ENCODE measurements at places on chromosomes 3 and 15.

GRCh38 chr3:75262661-75263060 is 401.5 kb upstream of the FRG2C start:
- DNase-seq, result no peak

GRCh38 chr15:57216288-57216687 is 160.0 kb upstream of the CGNL1 start:
- DNase-seq, result no peak

DNA sequence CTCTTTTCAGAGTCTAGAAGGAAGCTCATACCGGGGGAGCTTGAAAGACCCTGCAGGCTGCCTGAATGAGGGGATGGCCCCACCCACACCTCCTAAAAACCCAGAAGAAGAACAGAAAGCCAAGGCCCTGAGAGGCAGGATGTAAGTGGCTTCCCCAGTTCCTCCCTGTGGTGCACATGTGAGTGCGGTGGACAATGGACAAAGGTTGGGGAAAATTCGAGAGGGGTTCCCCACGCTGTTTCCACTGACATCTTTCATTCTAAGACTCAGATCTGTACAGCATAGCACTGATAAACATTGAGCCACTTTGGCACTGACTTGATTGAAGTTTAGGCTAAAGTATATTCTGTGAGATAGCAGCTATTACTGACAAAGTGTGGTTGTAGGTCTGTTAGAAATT is 79.5 kb upstream of the UMPS start:
- DNase-seq, result no peak

GRCh38 chr15:50124631-50125030 is 5.6 kb upstream of the ATP8B4 start:
- no peak for DNase-seq

DNA sequence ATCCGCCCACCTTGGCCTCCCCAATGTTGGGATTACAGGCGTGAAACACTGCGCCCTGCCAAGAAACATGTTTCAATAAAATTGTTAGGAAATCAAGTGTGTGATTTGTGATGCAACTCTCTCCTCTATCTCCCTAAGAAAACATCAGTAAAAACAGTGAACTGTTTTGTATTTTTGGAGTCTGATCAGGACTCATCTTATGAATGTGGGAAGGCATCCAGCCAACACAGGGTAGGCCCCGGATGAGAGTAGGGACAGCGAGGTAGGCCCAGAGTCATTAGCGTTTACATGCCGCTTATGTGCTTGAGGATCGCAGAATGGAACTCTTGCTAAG is 884 bp upstream of the GLYCTK start:
- DNase-seq, result no peak

GRCh38 chr15:67082007-67082536 is 16.7 kb downstream of the SMAD3 start:
- DNase-seq, result no peak

DNA sequence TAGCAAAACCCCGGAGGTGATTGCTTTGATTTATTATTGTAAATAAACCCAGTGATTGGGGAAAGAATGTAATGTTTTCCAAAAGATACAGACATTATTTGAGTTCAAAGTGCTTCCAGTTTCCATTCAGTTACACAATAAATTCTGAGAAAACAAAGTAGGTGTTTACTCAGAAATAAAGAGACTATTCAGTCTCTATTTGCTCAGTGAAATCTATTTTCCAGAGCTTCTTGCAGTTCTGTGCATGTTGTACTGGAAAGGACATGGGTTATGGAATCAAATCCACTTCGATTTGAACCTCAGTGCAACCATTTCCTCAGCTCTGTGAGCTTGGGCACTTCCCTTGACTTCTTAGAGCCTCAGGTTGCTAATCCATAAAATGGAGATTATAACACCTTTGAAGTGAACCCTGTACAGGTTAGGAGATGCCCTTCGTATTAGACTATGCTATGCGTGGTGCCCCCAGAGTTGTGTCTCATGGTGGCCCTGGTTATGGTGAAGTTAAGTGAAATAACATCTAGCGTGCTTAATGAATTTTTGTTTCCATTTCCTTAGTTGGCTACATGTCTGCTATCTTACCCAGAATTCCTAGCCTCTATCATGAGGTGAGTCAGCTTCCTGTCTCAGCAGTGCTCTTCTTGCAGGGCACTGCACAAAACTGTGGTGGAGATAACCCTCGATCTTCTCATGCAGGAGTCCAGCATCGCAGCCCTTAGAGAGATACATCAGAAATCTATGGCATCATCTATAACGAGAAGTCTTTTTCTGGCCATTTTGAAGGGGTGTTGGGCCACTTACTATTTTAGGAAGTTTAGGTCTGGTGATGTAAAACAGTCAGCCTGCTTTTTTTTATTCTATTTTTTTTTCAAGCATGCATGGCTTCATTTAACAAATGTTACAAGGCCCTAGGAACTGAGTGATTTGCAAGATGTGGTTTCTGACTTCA is 97.7 kb downstream of the RPL39L start:
- DNase-seq, result no peak

GRCh38 chr3:2656806-2657777 is 453.1 kb downstream of the IL5RA start:
- DNase-seq, result no peak

DNA sequence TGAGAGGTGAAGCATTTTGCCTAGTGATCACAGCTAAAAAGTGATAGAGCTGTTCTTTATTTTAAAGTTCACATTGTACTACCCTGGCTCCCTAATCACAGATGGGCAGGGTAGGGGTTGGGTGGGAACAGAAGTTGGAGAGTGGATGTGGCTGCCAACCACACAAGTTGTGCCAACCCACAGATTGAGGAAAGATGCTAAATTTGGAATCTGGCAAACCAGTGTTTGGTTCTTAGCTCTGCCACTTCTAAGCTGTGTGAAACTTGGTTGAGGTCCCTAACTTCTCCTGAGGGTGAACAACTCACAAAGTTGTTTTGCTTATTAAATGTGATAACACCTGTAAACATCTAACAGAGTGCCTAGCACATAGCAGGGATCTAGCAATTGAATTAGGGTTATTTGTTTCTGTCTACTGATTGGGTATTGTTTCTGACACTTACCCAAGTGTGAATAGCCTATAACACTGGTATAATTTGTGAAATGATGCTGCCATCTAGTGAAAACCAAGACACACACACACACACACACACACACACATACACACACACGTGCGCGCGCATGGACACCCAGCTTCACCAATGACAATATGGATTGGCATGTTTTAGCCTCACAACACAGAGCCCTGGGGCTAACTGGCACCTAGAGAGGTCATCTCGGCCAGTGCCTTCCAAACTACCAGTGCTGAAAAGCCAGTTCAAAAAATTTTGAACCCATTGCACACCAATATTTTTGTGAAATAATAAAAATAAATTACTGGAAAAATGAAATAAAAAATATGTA is 25.3 kb downstream of the ADGRG7 start:
- no peak for DNase-seq

GRCh38 chr3:170905862-170906261 is 2.6 kb downstream of the EIF5A2 start:
- DNase-seq, result no peak

DNA sequence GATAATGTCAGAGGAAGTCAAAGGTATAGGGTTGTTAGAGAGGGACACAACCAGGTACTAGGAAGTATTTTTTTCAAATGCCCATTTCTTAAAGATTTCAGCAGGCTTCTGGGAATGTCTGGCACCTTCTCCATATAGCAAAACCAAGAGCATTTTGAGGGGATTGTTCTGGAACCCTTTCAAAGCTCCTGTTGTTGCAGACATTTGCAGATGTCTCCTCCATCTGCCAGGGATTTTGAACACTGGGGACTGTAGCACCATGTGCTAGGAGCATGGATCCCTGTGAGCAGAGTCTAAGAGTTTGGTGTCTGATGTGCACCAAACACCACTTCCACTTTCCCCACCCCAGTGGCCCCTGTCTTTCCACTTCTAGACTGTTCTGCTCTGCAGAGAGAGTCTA is 206.0 kb upstream of the KBTBD8 start:
- no peak for DNase-seq

- no peak for DNase-seq
Measured at GRCh38 chr15:74185710-74186348, 12.3 kb downstream of the ISLR start.

DNA sequence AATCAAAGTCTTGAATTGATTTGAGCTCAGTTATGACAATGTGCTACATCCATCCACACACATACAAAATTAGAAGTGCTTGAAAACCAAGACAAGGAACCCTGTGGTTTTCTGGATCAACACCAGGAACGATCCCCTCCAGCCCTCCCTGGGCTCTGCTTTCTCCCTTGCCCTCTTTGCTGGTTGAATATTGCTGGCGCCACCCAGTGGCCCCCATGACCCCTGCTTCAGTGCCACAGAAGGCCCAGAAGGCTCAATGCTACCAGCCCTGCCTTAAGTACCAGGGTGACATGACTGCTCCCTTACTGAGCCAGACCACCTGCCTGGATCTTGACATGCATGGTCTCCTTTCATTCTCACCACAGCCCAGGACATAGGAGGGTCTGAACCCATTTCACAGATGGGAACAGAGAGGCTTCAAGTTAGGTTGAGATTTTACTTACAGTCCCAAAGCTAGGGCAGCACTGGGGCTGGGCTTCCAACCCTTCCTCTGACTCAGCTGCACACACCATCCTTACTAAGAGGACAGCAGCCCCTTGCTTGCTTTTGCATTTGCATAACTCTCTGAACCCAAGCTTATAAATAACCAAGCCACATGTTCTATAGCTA is 15.0 kb downstream of the IL12A start:
- DNase-seq, result no peak

DNA sequence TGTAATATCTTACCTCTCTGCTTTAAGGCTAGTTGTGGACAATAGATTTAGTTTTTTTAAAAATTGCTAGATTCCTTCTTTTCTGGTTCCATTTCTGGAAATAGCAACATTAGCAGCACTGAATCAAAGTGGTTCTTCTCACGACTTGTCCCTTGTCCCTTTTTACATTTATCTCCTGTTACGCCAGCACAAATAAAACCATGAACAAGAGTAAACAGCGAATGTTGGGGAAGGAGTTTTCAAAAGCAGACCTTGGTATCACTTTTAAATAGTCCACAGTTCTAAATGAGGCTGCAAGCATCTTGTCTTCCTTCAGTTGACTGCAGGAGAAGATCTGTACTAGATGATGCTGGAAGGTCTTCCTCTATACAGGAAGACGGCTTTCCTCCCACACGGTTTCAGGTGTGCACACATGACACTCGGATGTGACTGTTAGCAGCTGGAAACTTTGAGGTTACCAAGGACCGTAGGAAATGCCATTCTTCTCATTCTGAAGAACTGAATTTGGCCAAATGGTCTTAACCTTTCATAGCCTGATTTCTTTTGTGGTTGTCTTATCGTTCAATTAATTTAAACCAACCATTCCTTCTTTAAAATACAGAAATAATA is 251.0 kb upstream of the ICE2 start:
- no peak for DNase-seq

DNA sequence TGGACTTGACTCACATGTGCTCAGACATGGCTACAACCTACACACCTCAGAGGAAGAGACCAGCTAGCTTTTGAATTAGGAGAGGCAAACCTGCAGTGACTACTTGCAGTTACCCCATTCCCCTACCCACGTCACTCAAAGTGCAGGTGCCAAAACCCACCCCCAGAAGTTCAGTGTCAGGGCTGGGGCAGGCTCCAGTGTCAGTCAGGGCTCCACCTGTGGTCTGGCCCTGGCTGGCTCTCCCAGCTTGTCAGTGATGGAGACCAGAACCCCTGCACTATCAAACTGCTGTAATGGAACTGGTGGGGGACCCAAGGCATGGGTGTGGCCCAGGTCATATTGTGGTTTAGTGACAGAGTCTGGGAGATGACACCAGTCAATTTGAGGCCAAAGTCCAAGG is 32.6 kb upstream of the SLC41A3 start:
- DNase-seq, result no peak

DNA sequence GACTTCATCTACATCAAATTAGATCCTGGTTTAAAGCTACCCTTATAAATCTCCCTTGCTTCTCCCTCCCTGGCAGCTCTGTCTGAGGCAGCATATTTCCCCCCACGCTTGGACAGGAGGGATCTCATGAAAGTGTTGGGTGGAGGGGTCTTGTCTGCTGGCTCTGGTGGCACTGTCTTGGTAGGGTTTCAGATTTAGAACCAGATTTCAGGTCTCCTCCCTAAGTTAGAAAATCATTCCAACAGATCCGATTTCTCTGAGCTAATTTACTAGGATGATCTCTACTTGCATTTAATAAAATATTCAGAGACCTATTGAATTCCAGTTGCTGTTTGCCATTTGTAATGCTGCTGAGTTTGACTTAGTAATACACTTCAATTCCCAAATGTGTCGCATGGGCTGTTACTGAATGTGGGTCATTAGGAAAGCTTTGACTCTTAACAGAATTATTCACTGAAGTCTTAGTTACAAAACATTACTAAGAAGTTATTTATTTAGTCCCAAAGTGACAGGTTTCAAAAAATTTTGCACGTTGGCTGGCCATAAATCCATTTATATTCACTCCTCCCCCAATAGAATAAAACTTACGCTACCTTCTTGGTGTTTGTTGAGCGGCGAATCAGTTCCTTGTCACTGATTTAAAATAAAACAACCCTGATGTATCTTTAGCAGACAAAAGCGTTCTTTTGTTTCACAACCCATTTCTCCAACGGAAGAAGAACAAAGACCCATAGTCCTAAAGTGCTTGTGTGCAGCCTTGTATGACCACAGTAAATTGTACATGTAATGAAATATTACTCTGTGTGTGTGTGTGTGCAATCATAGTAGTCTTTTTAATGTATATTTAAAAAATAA is 84.5 kb downstream of the TRAK1 start:
- no peak for DNase-seq

GRCh38 chr3:134352031-134352671 is 22.1 kb downstream of the AMOTL2 start:
- no peak for DNase-seq

Data from activated naive CD8-positive, alpha-beta T cell treated with anti-CD3 and anti-CD28 coated beads, Interleukin-2, amount 50 U/mL, for 16 hours (primary cell).